ENCODE measurements at places on chromosomes 2 and 18. TPM values are rescaled to one million over a fixed set of nuclear protein-coding genes. Genes with fewer than 3 reads are reported as not detected.

The DNAJB2 gene
- total RNA-seq, result 49.2 TPM

The PTPRN gene
- total RNA-seq, result 1.2 TPM

The LOXHD1 gene
- not detected for total RNA-seq

The ADGRF3 gene
- not detected for total RNA-seq

The TSN gene
- 66.3 TPM for total RNA-seq

The DARS1 gene
- 55.8 TPM for total RNA-seq

The COL4A3 gene
- 1.1 TPM for total RNA-seq

The ZSWIM2 gene
- not detected for total RNA-seq

The SPEG gene
- total RNA-seq, result 5.2 TPM

The IL1A gene
- total RNA-seq, result 0.10 TPM

The SRBD1 gene
- 7.4 TPM for total RNA-seq

The SOWAHC gene
- 17.6 TPM for total RNA-seq

The LOXL3 gene
- 0.23 TPM for total RNA-seq

The FOXI3 gene
- total RNA-seq, result not detected

The KCNK3 gene
- total RNA-seq, result 1.7 TPM

The PKDCC gene
- 18.8 TPM for total RNA-seq

The CNRIP1 gene
- 3.2 TPM for total RNA-seq

The POMC gene
- not detected for total RNA-seq

The GALR1 gene
- total RNA-seq, result not detected

The E2F6 gene
- total RNA-seq, result 29.5 TPM

The DGUOK gene
- 147 TPM for total RNA-seq

The AKAIN1 gene
- total RNA-seq, result not detected

The MYL12A gene
- total RNA-seq, result 301 TPM

The CROCC2 gene
- not detected for total RNA-seq

The OXER1 gene
- total RNA-seq, result not detected

The CHRNA1 gene
- total RNA-seq, result not detected

The FAM110C gene
- 0.06 TPM for total RNA-seq

The NAT8 gene
- total RNA-seq, result not detected

The RESP18 gene
- not detected for total RNA-seq

The CKAP2L gene
- 14.2 TPM for total RNA-seq
